ENCODE measurements at places on chromosomes 7 and 10. TPM values are rescaled to one million over a fixed set of nuclear protein-coding genes. Genes with fewer than 3 reads are reported as not detected.
A peak's percentile ranks its signal among the peaks of the same experiment; 100 is the strongest.

DNA sequence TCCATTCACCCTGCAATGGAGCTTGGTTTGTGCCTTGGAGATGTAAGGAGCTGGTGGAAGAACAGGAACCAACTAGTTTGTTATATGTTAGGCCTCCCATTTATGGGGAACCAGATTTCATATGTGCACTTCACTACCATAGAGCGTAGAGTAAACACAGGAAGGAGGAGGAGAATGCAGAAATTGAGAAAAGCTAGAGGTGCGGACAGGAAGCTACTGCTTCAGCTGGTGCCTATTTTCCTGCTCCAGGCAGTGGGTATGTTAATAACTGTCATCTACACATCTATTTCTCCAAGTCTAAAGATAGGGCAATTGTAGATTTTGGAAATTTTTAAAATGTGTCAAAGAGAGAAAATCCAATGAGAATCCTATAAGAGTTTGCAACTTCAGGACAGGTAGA lies 482.2 kb downstream of the PLXDC2 start:
- H3K36me3 ChIP-seq: no peaks in the 10 kb centered on the region
- DNase-seq: no peak
- no peaks in the 10 kb centered on the region for H3K27me3 ChIP-seq
- H3K4me1 ChIP-seq: no peaks in the 10 kb centered on the region
- no peak overlapping the region for H3K4me3 ChIP-seq
- no peak overlapping the region for H3K27ac ChIP-seq

DNA sequence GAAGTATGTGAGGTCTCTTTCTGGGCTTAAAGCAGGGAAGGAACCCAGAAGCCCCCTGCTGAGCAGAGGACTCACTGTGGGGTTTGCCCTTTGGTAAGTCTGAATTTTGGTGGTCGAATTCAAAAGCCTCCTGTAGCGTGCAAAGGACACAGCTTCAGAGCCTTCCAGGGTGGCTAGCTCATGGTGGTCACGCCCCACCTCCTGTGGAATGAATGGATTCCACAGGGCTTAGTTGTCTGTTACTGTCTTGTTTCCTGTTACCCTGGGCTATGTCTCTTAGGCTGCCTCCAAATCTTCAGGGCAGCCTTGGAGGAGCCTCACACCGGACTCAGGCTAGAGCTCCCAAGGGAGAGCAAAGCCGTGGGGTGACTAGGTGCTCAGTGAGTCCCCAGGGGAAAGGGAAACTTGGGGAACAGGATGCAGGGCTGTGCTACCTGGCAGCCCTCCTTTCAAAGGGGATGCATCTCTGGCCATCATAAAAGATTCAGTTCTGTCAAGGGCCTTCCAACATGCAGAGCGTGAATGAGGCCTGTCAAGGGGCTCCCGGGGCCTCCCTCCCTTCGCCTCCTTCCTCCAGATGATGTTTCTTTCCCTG lies 211.7 kb downstream of the CCSER2 start:
- no peak overlapping the region for H3K27ac ChIP-seq
- H3K36me3 ChIP-seq: no peaks in the 10 kb centered on the region
- peaks cover 13% of the 10 kb centered on the region for H3K4me1 ChIP-seq
- H3K27me3 ChIP-seq: peaks cover 7% of the 10 kb centered on the region

The ASB15 gene
- not detected for total RNA-seq

DNA sequence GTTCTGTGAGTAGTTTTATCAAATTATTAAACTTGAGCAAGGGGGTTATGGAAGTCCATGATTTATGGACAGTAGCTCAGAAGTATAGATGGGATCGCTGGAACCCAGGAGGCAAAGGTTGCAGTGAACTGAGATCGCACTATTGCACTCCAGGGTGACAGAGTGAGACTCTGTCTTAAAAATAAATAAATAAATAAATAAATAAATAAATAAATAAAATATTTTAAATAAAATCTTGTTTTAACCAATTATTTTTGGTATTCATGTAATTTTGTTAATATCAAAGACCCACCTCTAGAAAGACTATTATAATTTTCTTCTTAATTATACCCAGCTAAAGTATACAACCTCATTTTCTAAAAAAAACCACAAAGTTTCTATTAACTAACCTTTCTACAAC lies 134.3 kb downstream of the ZNF37A start:
- H3K27ac ChIP-seq: no peak overlapping the region
- no peak for DNase-seq

The GPR15LG gene
- total RNA-seq: not detected

DNA sequence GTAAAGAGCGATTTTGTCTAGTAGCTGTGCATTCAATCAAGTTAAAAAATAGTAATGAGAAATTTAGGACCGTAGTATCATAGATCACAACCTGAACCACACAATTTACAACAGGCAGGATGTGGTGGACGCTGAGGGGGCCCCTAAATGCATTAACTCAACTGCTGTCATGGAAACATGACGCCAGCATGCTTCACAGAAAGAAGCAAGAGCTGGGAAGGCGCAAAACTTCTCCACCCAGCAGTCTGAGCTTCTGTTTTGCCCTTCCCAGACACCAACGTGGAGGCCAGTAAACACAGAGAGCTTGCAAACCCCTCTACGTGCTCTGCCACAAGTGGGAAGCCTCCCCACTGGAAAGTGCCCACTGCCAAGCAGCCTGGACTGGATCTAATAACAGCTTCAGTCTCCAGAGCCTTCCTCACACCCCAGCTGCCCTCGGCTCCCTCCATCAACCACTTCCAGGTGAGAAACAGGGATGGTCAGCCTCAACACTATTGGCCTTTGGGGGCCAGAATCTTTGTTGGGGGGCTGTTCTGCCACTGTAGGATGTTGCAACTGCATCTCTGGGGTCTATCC lies 151.8 kb downstream of the SFMBT2 start:
- H3K27me3 ChIP-seq: no peaks in the 10 kb centered on the region
- H3K4me1 ChIP-seq: no peaks in the 10 kb centered on the region
- peak overlapping the region; percentile 32 for H3K27ac ChIP-seq
- H3K36me3 ChIP-seq: no peaks in the 10 kb centered on the region

DNA sequence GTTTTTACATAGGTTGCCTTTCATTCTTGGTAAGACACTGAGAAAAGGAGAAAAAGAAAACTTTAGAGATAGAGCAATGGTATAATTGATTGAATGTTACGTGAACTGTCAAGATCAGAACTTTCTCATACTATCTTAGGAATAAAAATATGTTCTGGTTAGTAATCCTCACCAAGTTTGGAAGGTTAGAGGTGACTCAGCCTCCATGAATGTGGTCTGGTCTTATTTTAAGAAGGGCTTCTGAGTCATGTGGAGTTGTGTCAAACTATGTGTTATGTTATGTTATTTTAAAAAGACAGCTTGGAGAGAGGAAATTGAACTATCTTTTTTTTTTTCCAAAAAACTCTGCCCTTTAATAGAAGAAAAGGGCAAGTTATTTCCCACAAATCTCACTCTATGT lies 458.6 kb upstream of the KLF6 start:
- no peaks in the 10 kb centered on the region for H3K4me1 ChIP-seq
- H3K36me3 ChIP-seq: no peaks in the 10 kb centered on the region
- H3K27ac ChIP-seq: peak overlapping the region; percentile 89
- H3K27me3 ChIP-seq: no peaks in the 10 kb centered on the region

DNA sequence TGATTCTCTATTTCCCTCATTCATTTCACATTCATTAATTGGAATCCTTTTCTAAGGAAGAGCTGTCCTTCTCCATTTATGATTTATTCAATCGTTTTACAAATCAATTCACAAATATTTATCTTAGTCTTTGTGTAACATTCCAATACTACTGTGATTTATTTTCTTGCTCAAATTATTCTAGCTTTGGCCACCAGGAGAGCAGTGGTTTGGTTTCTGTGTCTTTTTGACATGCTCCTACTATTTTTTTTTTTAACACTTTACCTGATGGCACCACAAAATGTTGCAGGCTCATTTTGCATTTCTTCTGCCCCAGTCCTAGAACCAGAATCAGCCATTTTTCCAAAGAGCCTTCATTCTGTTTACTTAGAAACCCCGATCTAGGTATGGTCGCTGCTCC lies 13.3 kb upstream of the RBM33 start:
- H3K27ac ChIP-seq: no peak overlapping the region
- no peak overlapping the region for H3K4me3 ChIP-seq
- no peaks in the 10 kb centered on the region for H3K27me3 ChIP-seq
- H3K4me1 ChIP-seq: no peaks in the 10 kb centered on the region
- no peaks in the 10 kb centered on the region for H3K36me3 ChIP-seq

- no peaks in the 10 kb centered on the region for H3K27me3 ChIP-seq
- DNase-seq: no peak
- no peak overlapping the region for H3K27ac ChIP-seq
- no peaks in the 10 kb centered on the region for H3K4me1 ChIP-seq
These were observed 52.2 kb downstream of the KMT2C start for GRCh38 chr7:152383341-152384234.

- no peak overlapping the region for H3K4me3 ChIP-seq
- peak; percentile 48 for DNase-seq
- H3K27me3 ChIP-seq: no peaks in the 10 kb centered on the region
- H3K27ac ChIP-seq: no peak overlapping the region
These were observed 51.5 kb downstream of the TCERG1L start for GRCh38 chr10:131260031-131260430.

The ITGB8 gene
- 154 TPM for total RNA-seq

The SLC26A5 gene
- total RNA-seq: 3.6 TPM
